T-helper 2 cell (primary cell): ENCODE measurements at places on chromosomes 4 and X.
A peak's percentile ranks its signal among the peaks of the same experiment; 100 is the strongest.

- DNase-seq, result no peak
Measured at GRCh38 chr4:5700459-5700858, 7.9 kb downstream of the EVC2 start.

- no peak for DNase-seq
Measured at GRCh38 chr4:159983082-159983481, 880.2 kb downstream of the RAPGEF2 start.

- DNase-seq, result no peak
Measured at GRCh38 chr4:156560701-156561100, 410.9 kb downstream of the PDGFC start.

GRCh38 chr4:166044871-166045270, 171.8 kb downstream of the TLL1 start:
- no peak for DNase-seq

DNA sequence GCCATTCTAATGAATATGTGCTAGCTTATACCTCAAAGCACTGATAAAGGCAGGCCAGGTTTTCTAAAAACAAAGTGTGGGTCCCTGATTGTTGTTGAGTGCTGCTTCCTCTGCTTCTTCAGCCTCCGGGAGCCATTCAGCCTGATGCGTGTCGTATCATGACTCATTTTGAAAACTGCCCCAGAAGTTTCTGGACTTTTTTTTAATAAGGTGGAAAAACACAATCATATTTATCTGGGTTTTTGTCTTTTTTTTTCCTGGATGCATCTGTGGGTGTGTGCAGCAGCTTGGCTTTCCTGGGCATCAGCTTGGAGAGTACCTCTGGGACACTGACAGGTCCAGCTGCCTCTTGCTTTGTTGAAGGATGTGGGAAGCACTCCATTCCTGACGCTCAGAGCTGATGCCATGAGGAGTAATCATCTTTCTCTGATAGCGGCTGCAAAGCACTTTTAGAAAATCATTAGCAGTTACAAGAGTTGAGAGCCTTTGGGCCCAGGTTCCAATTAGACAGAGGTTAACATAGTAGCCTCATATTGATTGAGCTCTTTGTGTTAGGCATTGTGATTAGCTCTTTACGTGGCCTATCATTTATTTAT, 66.9 kb downstream of the PARM1 start:
- DNase-seq, result no peak

DNA sequence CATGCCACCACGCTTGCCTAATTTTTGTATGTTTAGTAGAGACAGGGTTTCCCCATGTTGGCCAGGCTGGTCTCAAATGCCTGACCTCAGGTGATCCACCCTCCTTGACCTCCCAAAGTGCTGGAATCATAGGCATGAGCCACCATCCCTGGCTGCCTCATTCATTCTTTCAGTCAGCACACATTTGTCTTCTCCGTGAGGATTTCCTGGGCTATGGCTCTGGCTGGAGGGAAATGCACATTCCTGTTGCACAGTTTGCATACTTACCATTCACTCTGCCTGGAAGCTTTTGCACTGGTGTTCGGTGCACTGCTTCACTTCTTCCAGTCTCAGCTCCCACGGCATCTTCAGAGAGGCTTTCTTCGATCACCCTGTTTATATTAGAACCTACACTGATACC, 267.8 kb downstream of the STIM2 start:
- DNase-seq, result no peak

- DNase-seq, result no peak
Measured at GRCh38 chr4:62402088-62402806, 1202.1 kb downstream of the ADGRL3 start.

DNA sequence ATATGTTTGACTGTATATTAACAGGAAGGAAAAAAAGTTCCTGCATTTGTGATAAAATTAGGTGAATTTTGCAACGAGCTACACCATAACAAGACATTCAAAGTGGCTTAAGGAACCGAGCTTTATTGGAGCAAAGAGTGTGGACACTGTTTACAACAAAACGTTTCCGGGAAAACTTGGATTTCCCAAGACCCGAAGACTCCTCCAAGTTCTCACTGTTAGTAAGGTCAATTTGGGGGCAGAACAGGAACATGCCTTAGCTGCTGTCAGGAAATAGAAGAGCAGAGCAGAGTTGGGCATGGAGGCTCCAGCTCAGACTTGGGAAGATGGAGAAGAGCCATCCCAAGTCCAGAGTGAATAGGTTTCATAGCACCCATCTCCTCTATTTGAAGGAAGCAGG, 16.5 kb downstream of the ADH6 start:
- DNase-seq, result no peak

- DNase-seq, result no peak
Measured at GRCh38 chrX:31397119-31397518, 325.3 kb upstream of the FTHL17 start.

DNA sequence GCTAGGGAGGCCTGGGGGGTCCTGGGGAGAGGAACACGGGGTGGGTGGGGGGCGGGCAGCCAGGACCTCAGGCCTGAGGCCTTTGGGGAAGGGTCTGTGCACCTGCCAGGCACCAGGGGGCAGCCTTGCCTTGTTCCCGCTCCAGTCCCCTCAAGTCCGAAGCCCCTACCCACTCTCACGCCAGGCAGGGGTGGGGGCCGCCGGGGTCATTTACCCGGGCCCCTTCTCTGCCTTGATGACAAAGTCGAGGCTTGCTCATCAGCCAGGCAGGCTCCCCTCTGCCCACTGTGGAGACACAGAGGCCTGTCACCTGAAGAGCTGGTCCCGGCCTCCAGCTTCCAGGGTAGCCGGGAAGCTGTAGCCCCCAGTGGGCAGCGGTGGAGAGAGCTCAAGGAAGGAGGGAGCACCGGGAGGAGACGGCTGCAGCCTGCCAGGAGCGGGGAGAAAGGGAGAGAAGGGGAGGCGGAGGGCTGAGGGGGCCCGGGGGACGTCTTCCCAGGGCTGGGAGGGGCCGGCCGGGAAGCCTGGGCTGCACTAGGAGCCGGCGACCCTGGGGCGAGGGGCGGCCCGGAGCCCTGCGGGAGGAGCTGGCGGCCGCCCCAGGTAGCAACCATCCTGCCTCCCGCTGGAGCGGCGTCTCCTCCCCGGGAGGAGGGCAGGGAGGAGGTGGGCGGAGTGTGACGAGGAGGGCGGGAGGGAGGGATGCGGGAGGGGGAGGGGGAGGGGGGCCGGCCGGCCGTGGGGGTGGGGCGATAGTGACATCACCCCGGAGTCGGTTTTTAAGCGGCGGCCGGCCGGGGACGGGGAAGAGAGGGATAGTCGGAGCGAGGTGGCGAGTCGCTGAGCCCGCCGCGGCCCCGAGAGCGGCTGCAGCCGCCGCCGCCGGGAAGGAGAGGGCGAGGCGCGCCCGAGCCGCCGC, at the start of gene SLC6A8:
Gene SLC6A8, plus strand, starts transcription at position 806 of the 919 bp plus-strand sequence. CDS start 649 bp downstream, outside the sequence.
- DNase-seq, result peak; percentile 15

- no peak for DNase-seq
Measured at GRCh38 chr4:5357870-5358269, 306.6 kb downstream of the STK32B start.

DNA sequence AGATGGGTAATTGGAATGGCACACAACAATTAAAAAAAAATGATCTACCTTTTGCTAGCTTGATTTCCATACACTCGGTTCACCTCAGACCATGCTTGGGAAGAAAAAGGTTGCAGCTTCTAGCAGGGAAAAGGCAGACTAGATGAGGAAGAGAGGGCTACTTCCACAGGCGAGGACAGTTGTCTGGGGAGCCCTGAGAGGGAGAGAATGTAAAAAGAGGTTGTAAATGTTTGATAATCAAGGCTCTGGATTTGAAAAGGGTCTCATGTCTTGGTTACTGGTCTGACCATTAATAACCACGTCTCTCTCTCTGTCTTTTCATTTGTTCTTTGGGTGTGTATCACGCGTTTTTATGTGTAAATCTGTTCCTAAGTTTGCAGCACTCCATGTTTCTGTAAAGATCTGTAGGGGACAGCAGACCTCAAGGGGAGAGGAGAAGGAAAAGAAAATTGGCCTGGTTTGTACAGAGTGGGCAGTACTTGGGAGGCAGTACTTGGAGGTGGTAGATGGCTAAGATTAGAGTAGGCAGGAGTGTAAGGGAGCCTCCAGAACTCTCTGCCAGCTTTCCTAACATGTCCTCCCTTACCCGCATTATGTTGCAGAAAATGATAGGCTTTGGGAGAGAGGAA, 750 bp downstream of the ARMCX5 start:
- no peak for DNase-seq

DNA sequence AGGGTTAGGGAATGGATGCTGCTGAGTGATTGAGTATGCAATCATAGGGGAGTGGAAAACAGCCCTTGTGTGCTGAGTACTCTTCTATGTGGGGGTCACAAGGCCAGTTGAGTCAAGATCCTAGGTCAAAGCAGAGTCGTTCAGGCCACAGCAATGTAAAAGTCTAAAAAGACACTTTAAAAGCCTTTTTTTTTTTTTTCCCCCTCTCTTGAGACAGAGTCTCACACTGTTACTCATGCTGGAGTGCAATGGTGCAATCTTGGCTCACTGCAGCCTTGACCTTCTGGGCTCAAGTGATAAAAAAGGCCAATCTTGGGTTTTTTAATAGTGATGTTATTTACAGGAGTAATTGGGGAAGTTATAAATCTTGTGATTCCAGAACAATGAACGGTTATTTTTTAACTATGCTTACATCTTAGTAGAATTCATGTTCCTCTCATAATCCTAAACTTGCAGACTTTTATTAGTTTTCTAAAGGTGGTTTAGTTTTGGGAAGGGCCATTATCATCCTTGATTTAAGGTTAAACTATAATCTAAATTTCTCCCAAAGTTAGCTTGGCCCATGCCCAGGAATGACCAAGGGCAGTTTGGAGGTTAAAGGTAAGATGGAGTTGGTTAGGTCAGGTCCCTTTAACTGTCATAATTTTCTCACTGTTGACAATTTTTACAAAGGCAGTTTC, 82.2 kb upstream of the BMP2K start:
- no peak for DNase-seq

- DNase-seq, result no peak
Measured at GRCh38 chr4:81272671-81273070, 57.6 kb upstream of the PRKG2 start.

DNA sequence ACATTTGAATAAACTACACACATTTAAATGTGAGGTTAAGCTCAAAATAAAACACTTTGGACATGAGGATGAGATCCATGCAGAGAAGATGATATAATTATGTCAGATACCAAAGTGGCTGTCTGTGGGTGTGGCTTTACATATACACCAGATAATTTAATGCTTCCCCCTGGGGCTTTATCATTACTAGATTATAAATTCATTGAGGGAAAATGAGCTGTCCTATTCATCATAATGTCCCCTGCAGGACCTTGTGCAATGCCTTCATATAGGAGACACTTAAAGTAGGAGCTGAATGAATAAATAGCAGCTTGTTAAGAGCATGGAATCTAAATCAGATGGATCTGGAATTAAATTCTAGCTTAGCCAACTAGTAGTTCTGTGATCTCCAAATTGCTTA, 49.7 kb downstream of the OTC start:
- DNase-seq, result no peak

DNA sequence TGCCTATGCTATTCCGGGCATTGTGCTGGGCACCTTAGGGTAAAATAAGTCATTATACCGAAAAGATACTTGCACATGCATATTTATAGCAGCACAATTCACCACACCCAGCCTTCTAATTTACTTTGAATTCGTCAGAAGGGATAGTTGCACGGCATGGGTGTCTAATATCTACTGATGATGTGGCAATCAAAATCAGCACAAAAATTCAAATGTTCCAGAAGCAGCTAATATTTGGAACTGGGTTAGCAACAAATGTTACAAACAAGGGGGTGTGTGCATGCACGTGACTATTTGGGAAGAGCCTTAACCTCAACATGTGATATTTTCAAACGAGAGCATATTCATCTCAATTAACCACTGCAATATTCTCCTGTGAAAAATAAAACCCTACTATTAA, 79.7 kb upstream of the PRSS48 start:
- DNase-seq, result no peak

- no peak for DNase-seq
Measured at GRCh38 chr4:103201724-103202123, 3.6 kb upstream of the CENPE start.
